NB4 (cell line): ENCODE measurements at places on chromosomes 1 and 21.
A peak's percentile ranks its signal among the peaks of the same experiment; 100 is the strongest.

DNA sequence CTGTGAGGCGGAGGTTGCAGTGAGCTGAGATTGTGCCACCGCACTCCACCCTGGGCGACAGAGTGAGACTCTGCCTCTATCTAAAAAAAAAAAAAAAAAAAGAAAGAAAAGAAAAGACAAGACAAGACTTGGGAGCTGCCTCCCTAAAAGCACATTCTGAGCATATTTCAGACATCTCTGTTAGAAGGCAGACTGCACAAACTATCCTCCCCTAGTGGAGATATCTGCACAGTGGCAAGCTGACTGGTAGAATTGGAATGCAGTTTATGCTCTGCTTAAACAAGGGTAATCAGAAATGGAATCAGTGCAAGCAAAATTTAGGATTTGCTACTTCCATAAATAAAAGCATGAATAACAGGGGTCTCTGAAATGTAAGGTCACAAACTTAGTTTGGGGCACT lies 31.8 kb downstream of the GNG4 start:
- DNase-seq: no peak

GRCh38 chr1:43199093-43199726 lies 27.1 kb downstream of the CFAP57 start:
- no peak for DNase-seq

DNA sequence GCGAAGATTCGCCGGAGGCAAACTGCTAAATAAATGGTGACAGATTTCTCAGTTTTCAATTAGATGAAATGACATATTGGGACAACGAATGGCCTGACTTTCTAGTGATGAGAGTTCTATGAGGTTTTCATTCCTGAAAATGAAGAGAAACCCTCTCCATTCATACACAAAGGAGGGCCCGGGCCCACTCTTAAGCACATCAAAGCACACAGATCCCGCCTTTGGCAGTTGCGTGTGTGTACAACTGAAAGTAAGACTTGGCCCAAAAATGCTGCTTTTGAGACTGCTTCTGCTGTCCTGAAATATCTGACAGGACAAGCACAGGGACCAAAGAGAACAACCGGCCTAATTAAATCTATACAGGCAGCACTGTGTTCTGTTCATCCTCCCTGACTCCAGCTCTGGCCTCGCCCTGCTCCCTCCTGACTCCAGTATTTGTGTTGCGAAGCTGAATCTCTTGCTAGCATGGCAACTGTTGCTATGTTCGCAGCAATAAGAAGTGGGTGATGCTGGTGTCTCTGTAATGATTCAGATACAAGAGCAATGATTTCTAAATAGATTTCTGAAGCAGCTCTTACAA lies 7.4 kb downstream of the LRRC53 start:
- no peak for DNase-seq

DNA sequence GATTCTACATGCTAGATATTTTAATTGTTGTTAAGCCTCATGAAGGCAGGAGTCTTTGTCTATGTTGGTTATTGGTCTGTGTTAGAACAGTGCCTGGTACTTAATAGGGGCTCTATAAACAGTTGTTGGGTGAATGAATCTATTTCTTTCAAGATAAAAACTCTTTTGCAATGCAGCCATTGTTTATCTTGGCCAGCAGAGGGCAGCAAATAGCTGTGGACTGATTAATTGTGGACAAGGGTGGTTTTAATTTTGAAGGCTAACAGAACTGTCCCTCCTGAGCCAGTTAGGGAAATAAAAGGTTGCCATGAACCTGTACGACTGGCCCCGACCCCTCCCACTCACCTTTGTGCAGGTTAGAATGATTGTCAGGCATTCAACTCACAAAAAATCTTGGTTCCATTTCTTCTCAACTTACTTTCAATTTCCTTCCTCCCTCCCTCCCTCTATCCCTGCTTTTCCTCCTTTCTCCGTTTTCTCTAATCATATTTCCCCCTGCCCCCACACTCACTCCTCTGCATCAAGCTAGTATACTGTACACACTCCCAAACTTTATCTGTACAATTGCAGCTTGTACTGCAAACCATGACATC lies 66.3 kb upstream of the DIRAS3 start:
- peak; percentile 49 for DNase-seq

GRCh38 chr1:240100371-240100934 lies 8.8 kb downstream of the FMN2 start:
- no peak for DNase-seq

DNA sequence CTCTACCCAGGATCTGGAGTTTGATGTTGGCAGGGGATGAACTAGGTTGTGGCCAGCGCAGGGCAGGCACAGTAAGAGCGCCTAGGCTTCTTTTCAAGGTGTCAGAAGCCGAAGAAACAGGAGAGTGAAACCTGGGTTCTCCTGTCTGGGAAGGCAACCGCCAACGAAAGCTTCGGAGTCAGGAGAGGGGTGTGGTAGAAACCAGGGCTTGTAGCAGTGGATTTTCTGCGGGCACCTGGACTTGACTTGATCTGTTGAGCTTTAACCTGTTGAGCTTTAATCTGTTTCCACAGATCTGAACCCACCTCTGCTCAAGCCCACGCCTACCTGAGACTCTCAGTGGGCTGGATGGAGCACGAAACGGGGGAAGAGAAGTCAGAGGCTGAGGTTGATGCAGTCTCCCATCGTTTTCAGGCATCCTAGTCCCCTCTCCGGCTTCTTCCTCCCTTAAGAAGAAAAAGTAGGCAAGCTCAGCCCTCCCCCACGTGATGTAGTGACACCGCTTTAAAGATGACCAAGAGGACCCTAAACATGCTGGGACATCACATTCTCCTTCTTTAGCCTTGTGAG lies 9.3 kb downstream of the HLX start:
- no peak for DNase-seq

GRCh38 chr1:35220976-35221375 lies 28.0 kb upstream of the SFPQ start:
- DNase-seq: peak; percentile 45

DNA sequence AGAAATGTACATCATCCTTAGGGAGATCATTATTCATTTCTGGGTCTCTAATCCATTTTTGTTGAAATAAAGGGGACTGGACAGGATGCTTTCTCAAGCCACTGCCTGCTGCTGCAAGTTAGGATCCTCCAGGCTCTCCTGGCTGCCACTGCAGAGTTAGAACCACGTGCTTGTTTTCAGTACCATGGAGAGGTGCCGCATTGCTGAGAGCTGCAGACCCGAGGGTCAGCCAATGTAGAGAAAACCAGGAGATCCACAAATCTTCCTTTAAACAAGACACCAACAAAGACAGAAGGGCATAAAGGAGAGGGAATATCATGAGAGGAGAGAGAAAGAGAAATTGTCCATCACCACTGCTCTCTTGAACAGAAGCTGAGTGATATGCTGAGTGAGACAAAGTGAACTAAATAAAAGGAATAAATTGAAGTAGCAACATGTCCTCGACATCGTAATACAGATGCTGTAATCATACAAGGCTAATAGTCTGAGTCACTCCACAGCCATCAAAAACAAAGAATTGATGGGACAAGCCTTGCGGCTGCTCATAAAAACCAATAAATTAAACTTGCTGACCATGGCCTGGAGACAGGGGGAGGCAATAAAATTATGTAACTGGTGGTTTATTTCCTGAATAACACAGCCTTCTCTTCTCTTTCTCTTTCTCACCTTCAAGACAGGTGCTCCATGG lies 255.7 kb downstream of the OMA1 start:
- peak; percentile 32 for DNase-seq

DNA sequence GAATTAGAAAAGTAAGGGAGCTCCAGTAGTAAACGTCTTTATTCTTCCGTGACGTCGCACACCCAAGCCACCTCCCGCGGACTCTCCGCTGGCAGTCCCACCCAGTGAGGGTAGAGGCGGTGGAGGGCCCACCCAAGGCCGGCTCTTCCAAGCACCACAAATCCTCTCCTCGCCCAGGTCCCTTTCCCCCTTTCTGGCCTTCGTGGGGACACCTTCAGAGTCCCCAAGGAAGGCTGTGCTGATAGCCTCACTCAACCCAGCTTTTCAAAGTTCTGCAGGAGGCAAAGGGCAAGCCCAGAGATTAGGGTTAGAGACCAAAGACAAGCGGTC lies 349 bp upstream of the GPN2 start:
- DNase-seq: no peak

- DNase-seq: peak; percentile 9
Observed at GRCh38 chr1:35539824-35540261, 17.4 kb downstream of the KIAA0319L start.

- DNase-seq: peak; percentile 51
Observed at GRCh38 chr1:23745515-23745914, 2.2 kb downstream of the ELOA start.

- no peak for DNase-seq
Observed at GRCh38 chr1:109687641-109688499, at the start of gene GSTM1. TSS of gene GSTM1 (plus strand) at chr1:109687817. CDS start at chr1:109687874, 57 bp downstream.

GRCh38 chr21:45439901-45440461 lies 35.0 kb downstream of the COL18A1 start:
- DNase-seq: no peak

GRCh38 chr1:76759950-76760349 lies 107.3 kb upstream of the ST6GALNAC5 start:
- peak; percentile 23 for DNase-seq

GRCh38 chr1:110874324-110875215 lies 1.6 kb downstream of the CD53 start:
- DNase-seq: peak; percentile 84

- DNase-seq: no peak
Observed at GRCh38 chr1:201488830-201489589, 17.9 kb downstream of the CSRP1 start.

- peak; percentile 64 for DNase-seq
Observed at GRCh38 chr1:156371553-156372264, 2.7 kb downstream of the RHBG start.

DNA sequence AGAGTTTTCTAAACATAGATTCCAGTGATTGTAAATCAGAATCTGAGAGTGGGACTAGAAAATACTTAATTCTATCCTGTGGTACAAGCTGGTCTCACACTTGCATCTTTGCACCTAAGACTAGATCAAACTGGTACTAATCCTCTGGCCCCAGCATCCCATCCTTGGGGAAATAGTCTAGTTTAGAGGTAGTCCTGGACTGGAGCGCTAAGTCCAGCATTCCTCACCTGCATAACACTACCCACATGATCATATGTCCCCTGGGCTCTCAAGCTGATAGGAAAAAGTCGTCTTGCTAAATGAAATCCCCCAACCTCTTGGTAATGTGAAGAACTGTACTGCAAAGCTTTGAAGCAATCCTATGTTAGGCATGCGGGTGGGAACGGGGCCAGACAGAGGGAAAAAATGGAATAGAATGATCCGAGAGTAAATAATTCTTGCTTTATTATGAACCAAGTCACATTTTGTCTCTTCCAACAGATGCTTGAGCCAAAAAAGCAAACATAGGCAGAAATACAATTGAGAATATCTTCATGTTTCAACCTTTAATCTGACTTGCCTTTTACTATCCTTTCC lies 4.8 kb downstream of the COX20 start:
- DNase-seq: no peak

GRCh38 chr21:27464648-27465047 lies 497.8 kb upstream of the ADAMTS5 start:
- DNase-seq: no peak

GRCh38 chr1:25042331-25043227 lies 112.5 kb upstream of the RUNX3 start:
- DNase-seq: no peak

DNA sequence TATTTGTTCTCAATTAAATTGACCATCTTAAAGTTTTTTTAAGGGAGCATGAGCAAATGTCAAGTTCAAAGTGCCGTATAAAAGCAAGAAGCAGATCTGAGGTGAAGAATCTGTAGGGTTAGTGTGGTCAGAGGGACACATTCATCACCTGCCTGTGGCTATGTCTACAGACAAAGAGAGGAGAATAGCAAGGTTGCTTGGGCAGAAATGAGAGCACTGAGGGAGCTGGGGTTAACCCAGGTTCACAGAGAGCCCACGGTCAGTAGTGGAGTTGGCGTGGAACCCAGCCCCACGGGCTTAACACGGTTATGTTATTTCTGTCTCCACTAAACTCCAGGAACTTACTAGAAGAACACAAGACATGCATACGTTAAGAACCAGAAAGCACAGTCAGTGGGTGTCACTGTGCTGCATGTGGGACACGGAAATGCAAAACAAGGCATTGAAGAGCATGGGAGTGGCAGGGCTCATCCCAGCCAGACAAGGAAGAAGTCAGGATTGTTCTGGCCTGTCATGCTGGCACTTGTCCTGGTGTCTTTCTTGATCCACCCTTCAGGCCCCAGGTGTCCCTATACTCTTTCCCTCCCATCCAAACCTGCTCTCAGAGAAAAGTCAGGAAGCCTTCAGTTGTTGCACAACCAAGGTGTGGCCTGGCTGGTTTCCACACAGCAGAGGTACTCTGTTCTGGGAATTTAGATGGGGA lies 95.5 kb upstream of the IVNS1ABP start:
- no peak for DNase-seq

- peak; percentile 64 for DNase-seq
Observed at GRCh38 chr1:87953732-87954344, 625.2 kb downstream of the LMO4 start.

GRCh38 chr1:91653183-91653582 lies 152.5 kb downstream of the CDC7 start:
- no peak for DNase-seq

DNA sequence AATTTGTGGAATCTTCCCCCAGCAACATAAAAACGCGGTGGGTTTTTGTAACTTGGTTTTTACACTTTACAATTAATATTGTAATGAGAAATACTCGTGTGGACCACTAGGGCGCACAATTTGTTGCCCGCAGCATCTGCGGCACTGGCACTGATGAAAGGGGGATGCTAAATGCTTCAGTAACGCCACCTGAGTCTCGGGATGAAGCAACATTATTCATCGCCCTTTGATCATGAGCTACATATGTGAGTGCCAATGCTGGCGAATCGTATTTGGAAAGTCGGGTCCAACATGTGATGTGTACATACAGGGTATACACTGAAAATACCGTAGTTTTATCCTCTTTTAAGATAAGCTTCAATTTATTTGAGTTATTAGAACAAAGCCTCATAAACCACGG lies 34.2 kb upstream of the COX20 start:
- peak; percentile 82 for DNase-seq

DNA sequence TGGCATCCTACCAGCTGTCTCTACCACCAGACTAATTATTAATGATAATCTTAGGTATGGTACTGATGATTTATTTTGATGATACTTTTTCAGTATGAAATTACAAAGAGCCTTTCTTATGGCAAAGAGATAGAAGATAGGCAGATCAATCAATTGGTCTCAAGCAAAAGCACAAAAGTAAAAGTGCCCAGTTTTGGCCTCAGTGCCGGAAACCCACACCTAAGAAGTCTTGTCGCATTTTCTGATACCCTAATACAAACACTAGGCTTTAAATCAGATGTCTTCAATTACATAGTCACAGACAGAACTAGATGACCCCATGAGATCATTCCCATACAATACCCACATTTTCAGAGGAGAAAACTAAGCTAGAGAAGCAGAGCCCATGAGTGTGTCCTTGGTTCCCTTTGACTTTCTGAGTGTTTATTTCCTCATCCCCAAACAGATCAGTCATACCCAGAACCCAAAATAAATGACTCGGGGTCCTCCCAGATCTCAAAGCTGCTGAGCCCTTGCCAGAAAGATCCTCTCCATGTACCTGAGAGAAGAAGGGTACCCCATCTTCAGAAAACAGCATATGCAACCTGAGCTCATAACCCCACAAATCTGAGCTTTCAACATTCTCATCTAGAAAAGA lies 7.7 kb downstream of the ITPKB start:
- no peak for DNase-seq
